ENCODE measurements at places on chromosomes 2 and 18.

GRCh38 chr2:168062054-168062453 is 185.3 kb downstream of the STK39 start:
- DNase-seq, result no peak

DNA sequence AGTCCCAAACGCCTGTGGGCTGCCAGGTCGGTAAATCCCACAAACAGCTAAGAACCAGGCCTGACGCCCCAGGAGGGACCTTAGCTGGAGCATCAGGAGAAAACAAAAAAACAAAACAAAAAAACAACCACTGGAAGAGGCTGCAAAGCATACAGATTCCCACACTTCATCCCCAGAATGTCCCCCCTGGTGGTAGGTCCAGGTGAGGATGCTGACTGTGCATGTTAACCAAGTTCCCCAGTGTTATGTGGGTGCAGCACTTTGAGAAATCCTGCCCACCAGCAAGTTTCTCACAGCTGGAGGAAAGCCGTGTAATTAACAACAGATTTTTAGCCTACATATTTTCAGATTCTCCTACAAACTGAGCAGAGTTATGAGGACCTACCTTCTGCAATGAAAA is 15.1 kb downstream of the ST3GAL5 start:
- no peak for DNase-seq

DNA sequence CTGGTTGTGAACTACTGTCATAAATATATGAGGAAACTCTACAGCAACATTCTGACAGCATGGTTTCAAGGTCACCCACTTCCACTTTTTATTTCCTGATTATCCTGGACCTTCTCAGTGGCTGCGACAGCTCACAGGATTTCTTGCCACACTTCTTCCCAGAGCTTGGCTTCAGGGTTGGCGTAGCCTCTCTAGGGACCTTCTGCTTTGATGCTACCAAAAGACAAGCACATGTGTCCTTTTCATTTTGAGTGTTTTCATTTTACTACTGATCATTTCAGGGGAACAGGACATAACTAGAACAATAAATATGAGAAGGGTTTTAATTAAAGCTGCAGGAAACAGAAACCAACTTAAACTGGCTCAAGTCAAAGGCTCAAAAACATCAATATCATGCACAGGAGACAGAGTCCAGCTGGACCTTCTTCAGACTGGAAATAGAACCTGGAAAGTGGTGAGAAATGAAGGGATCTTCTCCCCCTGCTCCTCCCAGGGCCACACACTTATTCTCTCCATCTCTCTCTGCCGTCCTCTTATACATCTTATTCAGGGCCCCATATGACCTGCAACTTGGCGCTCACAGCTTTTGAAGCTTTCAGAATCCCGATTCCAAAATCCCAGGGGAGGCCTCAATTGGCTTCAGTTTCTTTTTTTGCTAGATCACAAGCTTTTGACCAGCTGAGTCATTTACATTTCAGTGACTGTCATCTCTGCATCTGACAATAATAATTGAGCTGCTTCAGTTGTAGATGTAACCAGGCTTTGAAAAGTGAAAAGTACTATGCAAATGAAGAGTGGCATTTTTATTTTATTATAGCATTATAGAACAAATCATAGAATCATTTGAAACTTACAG is 9.7 kb downstream of the VIT start:
- DNase-seq, result no peak

DNA sequence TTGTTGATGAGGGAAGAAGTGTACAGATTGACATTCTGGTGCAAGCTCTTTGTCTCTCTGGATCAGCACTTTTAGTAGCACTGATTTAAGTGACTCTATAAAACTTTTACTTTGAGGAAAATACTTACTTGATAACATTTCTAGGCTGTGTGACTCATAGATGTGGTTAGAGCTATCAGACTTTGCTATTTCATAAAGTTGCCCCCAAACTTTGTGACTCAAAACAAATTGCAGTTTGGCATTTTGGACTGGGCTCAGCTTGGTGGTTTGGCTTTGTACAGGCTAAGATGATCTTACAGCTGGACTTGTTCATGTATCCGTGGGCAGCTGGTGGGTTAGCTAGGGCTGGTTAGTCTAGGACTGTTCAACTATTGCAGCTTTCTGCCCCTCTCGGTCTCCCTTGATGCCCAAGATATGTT is 42.1 kb upstream of the GLS start:
- DNase-seq, result peak; percentile 91
